ENCODE measurements at places on chromosomes 3 and 15. TPM values are rescaled to one million over a fixed set of nuclear protein-coding genes. Genes with fewer than 3 reads are reported as not detected.

DNA sequence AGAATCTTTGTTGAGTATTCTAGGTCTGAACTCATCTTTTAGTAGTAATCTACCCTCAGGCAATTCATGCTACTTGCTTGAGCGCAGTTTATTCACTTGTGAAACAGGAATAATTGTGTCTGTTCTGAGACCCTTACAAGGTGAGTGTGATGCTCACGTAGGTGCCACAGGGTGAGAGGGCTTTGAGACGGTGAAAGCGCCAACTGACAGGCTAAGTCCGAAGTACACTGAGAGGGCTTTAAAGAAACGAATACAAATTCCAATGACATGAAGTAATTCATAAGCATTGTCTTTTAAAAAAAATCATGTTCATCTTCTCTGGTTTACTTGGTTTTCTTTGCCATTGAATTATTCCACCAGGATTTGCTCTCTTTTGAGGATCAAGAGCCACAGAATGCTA lies 393.7 kb upstream of the RGMA start:
- no peak overlapping the region for H3K4me3 ChIP-seq
- H3K27ac ChIP-seq: no peak overlapping the region
- no peak for DNase-seq
- peaks cover 77% of the 10 kb centered on the region for H3K4me1 ChIP-seq
- no peaks in the 10 kb centered on the region for H3K27me3 ChIP-seq

GRCh38 chr15:34786206-34786605 lies 9.1 kb downstream of the ACTC1 start:
- H3K36me3 ChIP-seq: no peaks in the 10 kb centered on the region
- no peak overlapping the region for H3K27ac ChIP-seq
- H3K4me3 ChIP-seq: no peak overlapping the region
- no peaks in the 10 kb centered on the region for H3K4me1 ChIP-seq
- DNase-seq: no peak
- no peaks in the 10 kb centered on the region for H3K27me3 ChIP-seq

DNA sequence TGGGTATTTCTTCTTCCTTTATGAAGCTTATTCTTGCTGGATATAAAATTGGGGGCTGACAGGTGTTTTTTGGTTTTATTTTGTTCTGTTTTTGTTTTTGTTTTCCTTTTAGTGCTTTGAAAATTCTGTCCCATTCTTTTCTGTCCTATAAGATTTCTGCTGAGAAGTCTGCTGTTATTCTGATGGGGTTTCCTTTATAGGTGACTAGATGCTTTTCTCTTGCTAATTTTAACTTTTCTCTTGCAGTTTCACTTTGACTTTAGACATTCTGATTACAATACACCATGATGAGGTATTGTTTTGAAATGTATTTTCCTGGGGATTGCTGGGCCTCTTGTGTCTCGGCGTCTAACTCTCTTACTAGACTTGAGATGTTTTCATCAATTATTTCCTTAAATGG lies 22.8 kb downstream of the TTC14 start:
- no peak overlapping the region for H3K4me3 ChIP-seq
- no peak overlapping the region for H3K27ac ChIP-seq
- H3K36me3 ChIP-seq: no peaks in the 10 kb centered on the region
- DNase-seq: no peak

DNA sequence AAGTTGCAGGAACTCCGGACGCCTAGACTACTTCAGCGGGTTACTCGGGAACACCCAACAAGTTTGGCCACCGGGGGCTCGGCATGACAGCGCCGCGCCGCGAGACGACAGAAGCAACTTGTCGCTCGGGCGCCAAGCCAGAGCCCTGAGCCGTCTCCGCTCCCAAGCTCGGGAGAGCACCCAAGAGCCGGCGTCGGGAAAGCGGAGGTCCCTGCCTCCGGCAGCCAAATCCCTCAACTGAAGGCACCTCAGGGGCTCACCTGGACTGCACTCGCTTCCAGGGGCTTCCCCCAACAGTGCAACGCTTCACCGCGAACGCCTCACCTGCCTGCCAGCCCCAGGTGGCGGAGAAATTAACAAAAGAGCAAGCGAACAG lies 640 bp downstream of the MB21D2 start:
- peaks cover 30% of the 10 kb centered on the region for H3K4me1 ChIP-seq
- no peaks in the 10 kb centered on the region for H3K27me3 ChIP-seq
- H3K27ac ChIP-seq: peak overlapping the region; percentile 95
- peak overlapping the region; percentile 92 for H3K4me3 ChIP-seq

GRCh38 chr15:68196445-68197169 lies 8.5 kb downstream of the CALML4 start:
- peaks cover 10% of the 10 kb centered on the region for H3K36me3 ChIP-seq
- no peak overlapping the region for H3K27ac ChIP-seq
- no peaks in the 10 kb centered on the region for H3K27me3 ChIP-seq
- no peak overlapping the region for H3K4me3 ChIP-seq
- H3K4me1 ChIP-seq: no peaks in the 10 kb centered on the region

DNA sequence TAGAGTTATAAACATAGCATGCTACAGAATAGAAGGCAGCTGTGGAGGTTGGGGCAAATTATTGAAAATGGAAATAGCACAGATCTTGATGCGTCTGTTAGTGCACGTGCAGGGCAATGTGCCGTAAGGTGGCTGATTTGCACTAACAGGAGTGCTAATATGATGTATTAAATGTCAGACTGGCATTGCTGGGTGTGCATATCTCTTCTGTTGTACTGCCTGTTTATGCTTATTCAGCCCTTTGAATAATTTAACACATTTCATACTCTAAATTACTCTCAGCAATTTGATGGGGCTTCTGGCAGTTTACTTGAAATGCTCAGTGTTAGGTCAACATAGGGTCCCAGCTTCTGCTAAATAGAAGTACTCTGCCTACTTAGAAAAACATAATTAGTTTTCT lies 395.6 kb downstream of the MCTP2 start:
- DNase-seq: no peak
- H3K4me3 ChIP-seq: no peak overlapping the region
- no peaks in the 10 kb centered on the region for H3K36me3 ChIP-seq
- no peaks in the 10 kb centered on the region for H3K4me1 ChIP-seq

GRCh38 chr3:51581524-51581923 lies 43.0 kb downstream of the RAD54L2 start:
- DNase-seq: no peak
- no peak overlapping the region for H3K4me3 ChIP-seq
- no peaks in the 10 kb centered on the region for H3K4me1 ChIP-seq
- no peaks in the 10 kb centered on the region for H3K36me3 ChIP-seq
- no peak overlapping the region for H3K27ac ChIP-seq

GRCh38 chr15:94535298-94536048 lies 304.1 kb downstream of the MCTP2 start:
- H3K4me3 ChIP-seq: no peak overlapping the region
- no peaks in the 10 kb centered on the region for H3K36me3 ChIP-seq
- no peaks in the 10 kb centered on the region for H3K27me3 ChIP-seq
- no peaks in the 10 kb centered on the region for H3K4me1 ChIP-seq
- no peak for DNase-seq
- no peak overlapping the region for H3K27ac ChIP-seq

The CLSTN2 gene
- total RNA-seq: 2.3 TPM

The SLC28A2 gene
- not detected for total RNA-seq

The FBXO40 gene
- not detected for total RNA-seq

The UNC13C gene
- not detected for total RNA-seq

The B3GNT5 gene
- 26.3 TPM for total RNA-seq
